ENCODE measurements at places on chromosomes 3 and 15. TPM values are rescaled to one million over a fixed set of nuclear protein-coding genes. Genes with fewer than 3 reads are reported as not detected.

DNA sequence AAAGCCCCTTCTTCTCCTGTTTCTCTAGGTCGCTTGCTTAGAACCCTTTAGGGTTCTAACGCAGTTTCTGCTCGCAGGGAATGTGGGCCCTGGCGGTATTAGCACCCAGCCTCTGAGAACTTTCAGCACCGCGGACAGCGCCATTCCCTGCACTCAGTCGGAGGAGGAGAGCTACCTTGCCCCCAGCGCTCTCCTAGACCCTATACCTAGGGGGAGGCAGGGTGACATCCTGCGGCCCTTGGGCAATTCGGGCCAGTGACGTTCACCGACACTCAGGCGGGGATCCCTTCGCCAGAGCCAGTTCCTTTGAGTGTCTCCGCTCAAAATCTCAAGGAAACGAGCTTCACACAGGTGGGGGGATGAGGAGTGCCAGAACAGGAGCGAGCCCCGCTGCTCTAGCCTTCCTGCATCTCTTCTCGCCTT lies 1.3 kb downstream of the SLC7A14 start:
- H3K36me3 ChIP-seq: no peaks in the 10 kb centered on the region
- H3K4me1 ChIP-seq: peaks cover 5% of the 10 kb centered on the region
- peaks cover 51% of the 10 kb centered on the region for H3K27me3 ChIP-seq
- DNase-seq: peak; percentile 39

The GNAT1 gene
- not detected for total RNA-seq

The TOPBP1 gene
- 19.5 TPM for total RNA-seq

The NKTR gene
- 58.9 TPM for total RNA-seq

- H3K27ac ChIP-seq: no peak overlapping the region
- no peaks in the 10 kb centered on the region for H3K36me3 ChIP-seq
- H3K4me3 ChIP-seq: no peak overlapping the region
- DNase-seq: no peak
Measured at GRCh38 chr3:53554559-53555067, 60.2 kb downstream of the CACNA1D start.

All from astrocyte (in vitro differentiated cells and primary cell).